ENCODE measurements at places on chromosomes 16 and 17.

- peaks cover 41% of the 10 kb centered on the region for H3K36me3 ChIP-seq
- H3K4me3 ChIP-seq, result no peak overlapping the region
These were observed 12.6 kb downstream of the MAP3K3 start for GRCh38 chr17:63634816-63635215.

GRCh38 chr16:23584186-23585076 is 11.7 kb downstream of the NDUFAB1 start:
- H3K36me3 ChIP-seq, result peaks cover 68% of the 10 kb centered on the region
- no peak for DNase-seq
- no peaks in the 10 kb centered on the region for H3K27me3 ChIP-seq
- H3K27ac ChIP-seq, result peak overlapping the region; percentile 82
- no peak overlapping the region for H3K4me3 ChIP-seq

DNA sequence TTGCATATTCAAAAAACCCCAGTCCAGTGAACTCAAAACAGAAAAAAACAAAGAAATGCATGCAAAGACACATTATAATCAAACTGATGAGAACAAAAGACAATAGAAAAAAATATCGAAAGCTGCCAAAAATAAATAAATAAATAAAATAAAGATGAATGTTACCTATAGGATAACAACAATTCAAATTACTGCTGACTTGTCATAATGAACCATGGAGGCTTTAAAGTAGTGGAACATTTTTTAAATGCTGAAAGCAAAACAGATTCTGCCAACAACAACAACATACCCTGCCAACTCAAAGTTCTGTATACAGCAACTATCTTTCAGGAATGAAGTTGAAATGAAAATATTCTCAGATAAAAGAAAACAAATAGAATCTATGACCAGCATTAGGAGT is 116.6 kb downstream of the CBLN1 start:
- H3K4me3 ChIP-seq, result no peak overlapping the region
- no peak overlapping the region for H3K27ac ChIP-seq
- no peak for DNase-seq
- no peaks in the 10 kb centered on the region for H3K27me3 ChIP-seq

DNA sequence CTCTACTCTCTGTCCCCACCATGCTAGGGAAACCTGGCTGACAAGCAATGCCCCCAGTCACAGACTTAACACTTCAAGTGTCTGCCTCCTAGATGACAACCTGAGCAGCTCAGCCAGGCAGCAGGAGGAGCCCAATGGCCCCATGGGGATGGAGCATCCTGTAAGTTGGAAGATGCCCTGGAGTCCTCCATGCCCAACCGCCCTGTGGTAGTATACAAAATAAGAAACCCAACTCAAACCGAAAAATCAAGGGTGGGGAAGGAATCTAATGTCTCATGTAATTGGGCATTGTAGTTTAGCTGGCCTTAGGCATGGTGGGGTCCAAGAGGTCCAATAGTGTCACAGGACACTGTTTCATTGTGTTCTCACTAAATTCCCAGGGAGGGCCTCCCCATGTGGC is 104.0 kb downstream of the AIPL1 start:
- no peak overlapping the region for H3K27ac ChIP-seq
- H3K27me3 ChIP-seq, result peaks cover 39% of the 10 kb centered on the region
- H3K4me3 ChIP-seq, result no peak overlapping the region
- H3K36me3 ChIP-seq, result no peaks in the 10 kb centered on the region
- DNase-seq, result no peak

DNA sequence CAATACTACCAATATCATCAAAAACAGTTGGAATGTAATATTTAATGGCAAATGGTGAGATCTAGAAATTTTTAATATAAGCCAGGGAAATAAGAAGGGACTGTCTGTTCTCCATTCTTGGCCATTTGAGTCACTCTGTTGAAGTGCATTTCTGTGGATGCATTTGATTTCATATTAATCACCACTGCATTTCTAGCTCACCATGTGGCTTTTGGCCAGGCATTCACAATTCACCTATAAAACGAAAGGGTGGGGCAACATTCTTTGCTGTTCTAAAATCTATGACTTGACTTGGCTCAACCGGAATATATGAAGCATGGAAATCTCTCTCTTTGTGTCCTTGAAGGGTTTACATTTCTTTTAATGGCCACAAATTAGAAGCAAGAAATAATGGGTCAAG is 483.0 kb downstream of the SLC39A11 start:
- H3K36me3 ChIP-seq, result no peaks in the 10 kb centered on the region
- no peak for DNase-seq
- no peak overlapping the region for H3K4me3 ChIP-seq
- no peak overlapping the region for H3K27ac ChIP-seq
- H3K27me3 ChIP-seq, result peaks cover 30% of the 10 kb centered on the region
- no peaks in the 10 kb centered on the region for H3K4me1 ChIP-seq

DNA sequence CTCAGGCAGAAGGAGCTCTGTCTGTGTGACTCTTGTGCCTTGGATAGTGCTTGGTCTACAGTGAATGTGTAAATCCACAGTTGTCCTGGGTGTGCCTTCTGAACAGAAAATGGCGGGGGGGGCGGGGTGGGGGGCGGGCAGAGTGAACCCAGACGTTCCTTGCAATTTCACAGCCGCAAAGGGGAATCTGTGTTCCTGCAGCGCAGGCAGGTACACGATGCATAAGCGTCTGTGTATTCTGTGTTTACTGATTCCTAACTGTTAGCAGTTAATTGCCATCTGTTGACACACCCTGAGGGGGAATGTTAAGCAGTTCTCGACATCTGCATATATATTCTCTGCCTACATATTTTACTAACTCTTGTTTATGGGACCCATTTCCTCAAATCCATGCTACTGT is 123.5 kb upstream of the ZFHX3 start:
- peaks cover 4% of the 10 kb centered on the region for H3K36me3 ChIP-seq
- no peaks in the 10 kb centered on the region for H3K27me3 ChIP-seq
- no peak overlapping the region for H3K4me3 ChIP-seq
- no peak for DNase-seq
- H3K4me1 ChIP-seq, result no peaks in the 10 kb centered on the region

DNA sequence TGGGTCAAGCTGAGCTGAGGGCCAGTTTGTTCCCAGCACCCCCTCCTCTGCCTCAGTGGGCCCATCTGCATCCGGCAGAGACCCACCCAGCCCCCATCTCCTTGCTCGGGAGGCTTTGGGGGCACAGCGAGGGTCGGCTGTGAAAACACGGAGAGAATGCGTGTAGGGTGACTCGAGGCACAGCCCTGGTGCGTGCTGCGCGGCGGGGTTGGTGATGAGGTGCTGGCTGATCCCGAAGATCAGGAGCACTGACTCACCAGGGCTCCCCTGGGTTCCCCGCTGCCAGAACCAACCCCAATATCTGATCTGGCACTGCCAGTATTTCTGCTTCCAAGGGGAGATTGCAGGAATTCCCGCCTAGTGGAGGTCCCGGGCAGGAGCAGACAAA is 7.5 kb upstream of the KRT17 start:
- DNase-seq, result no peak
- H3K27me3 ChIP-seq, result peaks cover 11% of the 10 kb centered on the region
- H3K4me1 ChIP-seq, result no peaks in the 10 kb centered on the region
- no peaks in the 10 kb centered on the region for H3K36me3 ChIP-seq

Measured in effector memory CD8-positive, alpha-beta T cell (primary cell).